HCT116 (cell line): ENCODE measurements at places on chromosomes 11 and 22.

- DNase-seq = no peak
Observed at GRCh38 chr11:134349802-134350355, 18.1 kb downstream of the GLB1L2 start.

- DNase-seq = no peak
Observed at GRCh38 chr11:62860835-62861563, 19.7 kb upstream of the SLC3A2 start.

GRCh38 chr11:133697603-133698180 lies 147.6 kb downstream of the SPATA19 start:
- no peak for DNase-seq

DNA sequence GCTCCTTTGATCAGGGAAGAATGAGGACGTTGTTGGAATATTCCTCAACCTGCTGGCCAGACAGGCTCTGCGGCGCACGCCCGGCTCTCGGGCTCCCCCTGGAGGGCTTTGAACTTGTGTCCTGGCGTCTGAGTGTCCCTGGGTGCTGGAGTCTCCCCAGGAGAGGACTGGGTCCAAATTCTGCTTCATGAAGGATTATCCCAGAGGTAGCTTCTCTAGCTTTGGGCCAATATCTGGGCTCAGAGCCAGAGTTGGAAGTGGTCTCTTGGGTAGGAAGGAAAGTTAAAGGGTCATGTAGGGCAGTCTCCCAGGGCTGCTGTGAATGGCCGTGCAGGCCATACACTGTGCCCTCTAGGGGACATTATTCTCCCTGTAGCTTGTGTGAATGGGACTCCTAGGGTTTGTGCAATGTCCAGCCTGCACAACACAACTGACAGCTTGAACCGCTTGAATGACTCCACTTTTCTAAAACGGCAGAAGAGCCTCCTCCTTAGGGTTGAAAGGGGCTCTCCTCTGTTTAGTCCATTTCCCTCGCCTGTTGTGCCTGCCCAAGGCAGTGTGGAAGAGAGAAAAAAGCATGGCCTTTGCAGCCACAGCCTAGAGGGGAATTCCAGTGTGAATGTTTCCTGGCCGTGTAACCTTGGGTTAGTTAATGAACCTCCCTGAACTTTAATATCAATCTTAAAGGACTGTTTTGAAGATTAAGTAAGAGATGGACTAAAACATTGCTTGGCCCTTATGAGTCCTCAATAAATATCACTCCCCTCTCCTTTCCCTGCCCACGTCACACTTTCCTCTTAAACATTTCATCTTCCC lies 111.2 kb upstream of the THY1 start:
- DNase-seq = peak; percentile 38

DNA sequence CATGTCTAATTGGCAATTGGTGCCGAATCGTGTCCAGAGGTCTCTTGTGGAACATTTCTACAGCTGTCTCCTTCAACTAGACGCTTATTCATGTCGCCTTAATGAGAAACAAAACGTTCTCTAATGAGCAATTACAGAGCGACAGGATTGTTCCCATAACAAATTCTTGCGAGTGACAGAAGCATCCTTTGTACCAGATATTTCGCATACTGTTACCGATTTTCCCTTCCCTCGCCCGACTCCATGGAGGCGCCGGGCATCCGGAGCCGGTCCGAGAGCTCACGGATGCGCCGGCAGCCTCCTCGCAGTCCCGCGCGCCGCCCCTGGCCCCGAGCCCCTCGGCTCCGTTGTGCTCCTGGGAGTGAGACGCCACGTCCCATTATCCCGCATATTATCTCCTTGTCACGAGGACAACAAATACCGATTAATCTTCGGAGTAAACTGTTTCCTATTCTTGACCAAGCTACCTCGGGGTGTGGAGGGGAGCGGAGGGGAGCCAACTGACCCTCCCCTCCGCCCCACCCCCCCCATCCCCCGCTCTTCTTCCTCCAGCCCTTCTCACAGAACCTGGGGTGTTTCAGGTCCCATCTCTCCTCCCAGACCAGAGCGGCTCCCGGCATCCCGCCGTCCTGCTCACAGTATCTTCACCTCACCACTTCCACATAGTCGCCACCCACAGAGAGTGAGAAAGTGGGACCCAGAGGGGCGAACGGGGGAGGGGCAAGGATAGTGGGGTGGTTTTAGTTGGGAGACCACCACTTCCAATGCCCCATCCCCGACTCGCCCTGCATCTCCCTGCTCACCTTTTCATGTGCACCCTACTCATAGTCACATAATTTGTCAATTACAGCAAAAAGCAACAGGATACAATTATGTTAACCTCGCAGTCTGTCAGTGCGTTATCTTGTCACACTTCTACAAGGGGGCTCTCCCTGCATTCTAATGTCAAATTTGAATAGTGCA lies 11.4 kb downstream of the PAX6 start:
- no peak for DNase-seq

GRCh38 chr11:118353084-118353710 lies 6.2 kb upstream of the UBE4A start:
- no peak for DNase-seq

GRCh38 chr11:120928627-120929026 lies 95.3 kb upstream of the TBCEL start:
- no peak for DNase-seq
